Activated CD4-positive, alpha-beta T cell treated with anti-CD3 and anti-CD28 coated beads, Interleukin-2, amount 50 U/mL, for 48 hours (primary cell): ENCODE measurements at places on chromosomes 3 and 15.

- DNase-seq, result no peak
These were observed 54.7 kb downstream of the LRRC28 start for GRCh38 chr15:99305761-99306505.

DNA sequence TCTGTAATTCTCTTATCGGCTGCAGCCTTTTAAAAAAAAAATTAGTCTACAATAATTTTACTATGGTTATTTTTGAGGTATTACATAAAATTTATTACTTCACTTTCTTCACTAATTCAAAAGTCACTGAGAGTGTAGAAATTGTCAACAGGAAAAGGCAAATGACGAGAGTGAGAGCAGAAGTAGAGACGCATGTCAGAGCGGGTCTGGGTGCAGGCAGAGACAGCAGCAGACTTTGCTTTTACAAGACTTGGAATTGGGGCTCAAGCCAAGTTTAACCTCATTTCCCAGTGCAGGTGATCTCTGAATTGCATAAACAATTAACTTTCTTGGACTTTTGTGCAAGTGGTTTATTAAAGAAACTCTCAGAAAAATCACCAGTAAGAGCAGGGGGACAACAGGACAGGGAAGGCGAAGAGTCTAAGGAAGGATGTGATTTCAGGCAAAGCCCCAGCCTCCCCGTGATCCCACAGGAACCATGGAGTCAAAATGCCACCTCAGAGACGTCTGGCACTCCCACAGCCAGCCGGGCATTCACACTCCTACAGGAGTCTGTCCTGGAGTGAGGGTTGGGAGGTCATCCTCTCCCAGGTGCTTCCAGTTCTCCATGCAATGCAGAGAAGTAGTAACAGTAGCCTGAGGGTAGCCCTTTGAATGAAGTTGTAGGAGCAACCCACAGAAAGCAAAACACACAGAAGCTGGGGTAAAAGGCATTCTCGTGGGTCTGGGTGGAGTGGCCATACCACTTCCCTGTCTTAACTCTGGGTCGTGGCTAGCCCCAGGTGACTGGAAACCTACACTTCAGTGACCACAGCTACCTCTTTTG lies 274.0 kb upstream of the TGFBR2 start:
- no peak for DNase-seq

DNA sequence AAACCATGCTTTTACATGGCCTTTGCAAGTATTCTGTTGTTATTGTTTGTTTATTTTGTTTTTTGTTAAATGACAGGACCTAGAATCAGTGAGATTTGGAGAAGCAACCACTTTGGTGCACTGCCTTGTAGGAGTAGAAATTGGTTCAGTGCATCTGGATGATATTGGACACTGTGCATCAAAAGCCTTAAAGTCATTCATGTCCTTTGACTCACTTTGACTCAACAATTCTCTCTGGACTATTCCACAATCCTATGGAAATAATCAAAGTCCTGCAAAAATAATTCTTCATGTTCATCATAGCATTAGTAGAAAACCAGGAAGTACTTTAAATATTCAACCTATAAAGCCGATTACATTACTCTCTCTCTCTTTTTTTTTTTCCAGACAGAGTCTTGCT lies 224.8 kb downstream of the ABHD5 start:
- no peak for DNase-seq

DNA sequence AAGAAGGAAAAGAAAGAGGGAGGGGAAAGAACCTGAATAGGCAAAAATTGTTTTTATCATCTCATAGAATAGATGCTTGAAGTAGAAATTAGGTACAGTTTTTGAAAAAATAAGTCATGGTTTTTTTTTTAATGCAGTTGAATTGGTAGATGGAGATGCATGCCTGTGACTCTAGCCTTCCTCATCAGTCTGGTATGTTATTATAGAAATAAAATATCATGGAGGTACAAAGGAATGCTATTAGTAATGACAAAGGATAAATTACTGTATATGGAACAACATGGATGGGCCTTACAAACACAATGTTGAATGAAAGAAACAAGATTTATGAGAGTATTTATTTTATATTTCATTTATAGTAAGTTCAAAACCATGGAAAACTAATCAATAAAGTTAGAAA lies 162.4 kb upstream of the GALNT15 start:
- no peak for DNase-seq

DNA sequence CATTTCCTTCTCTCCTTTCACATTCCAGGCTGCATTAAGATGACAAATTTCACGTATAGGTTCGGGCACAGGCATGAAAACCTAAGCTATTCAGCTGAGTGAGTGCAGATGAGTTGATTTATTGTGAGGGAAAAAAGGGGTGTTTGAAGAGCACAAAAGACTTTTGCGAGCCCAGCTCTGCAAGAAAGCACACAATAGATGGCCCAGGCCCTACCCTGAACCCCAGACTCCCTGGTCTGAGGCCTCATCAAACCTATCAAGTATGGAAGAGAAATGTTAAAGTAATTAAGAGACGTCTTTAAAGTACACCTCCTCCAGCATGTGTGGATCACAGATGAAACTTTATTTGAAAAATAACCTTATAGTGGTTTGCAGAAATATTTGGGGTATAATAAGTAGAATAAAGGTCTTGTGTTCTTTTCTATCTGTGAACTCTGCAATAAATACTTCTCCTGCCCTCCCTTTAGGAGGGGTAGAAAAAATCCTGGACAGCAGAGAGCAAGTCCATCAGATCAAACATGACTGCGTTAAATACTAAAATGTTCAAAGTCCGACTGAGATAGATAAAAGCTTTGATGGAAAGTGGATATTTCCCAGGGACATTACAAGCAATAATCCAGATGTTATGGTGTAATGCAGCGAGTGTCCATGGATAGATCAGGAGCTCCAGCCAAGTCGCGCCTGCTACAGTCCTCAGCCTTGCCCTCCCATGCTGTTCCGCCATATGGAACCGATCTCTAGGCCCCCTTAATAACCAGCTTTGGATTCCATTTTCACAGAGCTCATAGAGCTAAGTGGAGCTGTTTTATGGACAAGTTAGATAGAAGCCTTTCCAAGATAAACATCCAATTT lies 121.5 kb downstream of the MCTP2 start:
- DNase-seq, result no peak

- no peak for DNase-seq
These were observed 185.9 kb downstream of the ABHD5 start for GRCh38 chr3:43876648-43877047.

DNA sequence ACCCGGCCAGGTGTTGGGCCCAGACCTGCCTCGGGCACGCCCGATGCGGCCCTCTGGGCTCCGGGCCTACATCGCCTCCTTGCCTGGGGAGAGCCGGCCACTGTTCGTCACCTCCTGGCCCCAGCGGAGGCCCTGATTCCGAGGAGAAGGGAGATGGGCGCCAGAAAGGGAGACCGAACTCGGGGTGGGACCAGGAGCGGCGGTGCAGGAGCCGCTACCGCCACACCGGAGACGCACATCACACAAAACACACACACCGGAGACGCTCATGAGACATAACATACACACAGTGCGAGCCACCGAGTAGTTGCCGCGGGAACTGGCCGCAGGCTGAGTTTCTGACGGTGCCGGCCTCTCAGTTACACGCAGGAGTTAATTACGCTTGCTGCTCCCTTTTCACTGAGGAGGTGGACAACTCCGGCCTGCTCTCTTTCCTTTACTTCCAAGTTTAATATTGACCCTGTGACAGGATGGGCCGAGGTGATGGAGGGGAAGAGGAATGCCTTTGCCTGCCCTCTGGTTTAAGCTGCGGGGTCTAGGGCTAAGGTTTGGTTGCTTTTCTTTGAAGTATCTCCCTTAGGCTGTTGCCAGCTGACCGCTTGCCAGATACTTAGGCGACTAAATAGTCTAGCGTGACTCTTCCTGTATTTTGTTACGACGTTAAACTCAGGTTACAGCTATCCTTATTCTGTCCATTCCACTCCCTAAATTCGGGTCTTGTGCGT lies 570 bp downstream of the PCNP start:
- DNase-seq, result peak; percentile 52

GRCh38 chr15:91981821-91982800 lies 128.6 kb downstream of the SLCO3A1 start:
- DNase-seq, result no peak

DNA sequence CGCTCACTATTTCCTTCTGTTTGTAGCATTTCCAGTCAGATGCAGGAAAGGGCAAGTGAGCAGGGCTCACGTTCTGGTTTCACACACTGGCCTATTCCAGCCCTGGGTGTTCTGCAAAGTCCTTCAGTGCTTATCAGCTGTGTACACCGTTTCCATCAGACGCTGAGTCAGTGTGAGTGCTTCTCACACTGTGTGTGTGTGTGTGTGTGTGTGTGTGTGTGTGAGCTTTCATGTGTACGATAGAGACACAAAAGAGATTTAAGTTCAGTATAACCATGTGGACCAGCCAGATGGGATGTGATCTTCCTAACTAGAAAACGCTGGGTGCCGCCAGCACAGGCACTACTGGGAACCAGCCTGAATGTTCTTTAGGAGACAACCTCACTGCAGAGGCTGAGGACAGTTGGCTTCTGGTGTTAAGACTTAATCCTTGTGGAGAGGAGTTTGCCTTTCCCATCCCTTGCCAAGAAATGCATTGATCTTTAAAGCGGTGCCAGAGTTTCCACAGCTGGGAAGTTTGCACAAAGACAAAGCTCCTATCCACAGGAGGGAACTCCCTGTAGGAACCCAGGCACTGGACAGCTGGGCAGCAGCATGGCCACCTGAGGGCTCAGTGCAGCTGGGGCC lies 3.9 kb upstream of the CHSY1 start:
- no peak for DNase-seq

DNA sequence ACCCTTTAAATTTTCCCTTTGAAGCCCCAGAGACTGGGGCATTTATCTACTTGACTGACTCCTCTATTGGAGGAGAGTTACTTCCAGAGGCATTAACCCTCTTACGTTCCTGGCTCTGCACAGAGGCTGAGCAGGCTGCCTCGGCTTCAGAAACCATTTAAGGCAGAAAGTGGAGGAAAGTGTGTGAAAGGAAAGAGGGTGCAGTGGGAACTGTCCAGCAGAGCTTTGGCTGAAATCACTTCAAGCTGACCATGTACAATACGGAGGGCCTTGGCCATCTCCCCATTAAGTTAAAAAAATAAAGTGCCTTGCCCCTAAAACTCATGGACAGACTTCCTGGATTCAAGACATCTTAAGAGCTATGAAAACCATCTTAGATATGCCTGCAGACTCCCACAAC lies 238.7 kb downstream of the SV2B start:
- peak; percentile 10 for DNase-seq

GRCh38 chr3:4690277-4690676 lies 197.1 kb downstream of the ITPR1 start:
- no peak for DNase-seq

DNA sequence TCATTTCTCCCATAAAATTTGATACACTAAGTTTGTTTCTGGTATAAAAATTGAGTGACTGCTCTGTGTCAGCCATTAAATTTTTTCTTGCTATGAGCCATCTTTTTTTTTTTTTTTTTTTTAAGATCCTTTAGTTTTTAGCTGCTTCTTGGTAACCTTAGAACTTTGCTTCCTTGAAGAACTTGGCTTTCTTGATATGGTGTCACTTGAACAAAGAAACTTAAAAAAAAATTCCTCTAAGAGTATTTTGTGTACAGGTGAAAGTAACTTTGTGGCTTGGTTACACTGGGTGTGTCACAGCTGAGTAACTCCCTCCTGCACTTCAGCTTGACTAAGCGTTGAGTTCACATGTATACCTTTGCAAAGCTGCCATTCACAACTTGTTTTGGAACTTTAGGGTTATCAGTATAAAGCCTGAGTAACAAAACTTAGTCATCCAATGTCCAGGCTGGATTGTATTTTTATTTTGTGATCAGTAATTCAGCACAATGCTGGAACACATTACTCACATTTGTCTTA lies 6.5 kb downstream of the CHD2 start:
- DNase-seq, result no peak

- no peak for DNase-seq
These were observed 1.4 kb downstream of the AEN start for GRCh38 chr15:88622605-88622975.

GRCh38 chr3:22526266-22526837 lies 676.8 kb upstream of the UBE2E2 start:
- no peak for DNase-seq

DNA sequence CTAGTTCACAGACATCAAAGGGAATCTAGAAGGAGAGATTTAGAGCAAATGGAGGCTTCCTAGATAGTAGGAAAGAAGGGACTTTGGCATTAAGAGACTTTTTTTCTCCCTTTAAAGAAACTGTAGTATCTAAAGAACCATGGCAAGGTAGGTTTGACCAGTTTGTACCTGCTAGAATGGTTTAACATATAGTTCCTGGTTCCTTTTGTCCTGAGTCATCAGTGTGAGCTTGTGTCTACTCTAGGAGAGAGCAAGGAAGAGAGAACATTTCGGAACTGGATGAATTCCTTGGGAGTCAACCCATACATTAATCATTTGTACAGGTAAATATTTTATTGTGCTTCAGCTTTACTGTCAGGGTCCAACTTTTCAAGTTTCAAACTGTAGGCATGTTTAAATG lies 29.6 kb upstream of the TRPC1 start:
- no peak for DNase-seq

- no peak for DNase-seq
These were observed 310.2 kb upstream of the PPP2R3A start for GRCh38 chr3:135655328-135655727.
